PC-9 (cell line): ENCODE measurements at places on chromosomes 6 and 20. TPM values are rescaled to one million over a fixed set of nuclear protein-coding genes. Genes with fewer than 3 reads are reported as not detected.

DNA sequence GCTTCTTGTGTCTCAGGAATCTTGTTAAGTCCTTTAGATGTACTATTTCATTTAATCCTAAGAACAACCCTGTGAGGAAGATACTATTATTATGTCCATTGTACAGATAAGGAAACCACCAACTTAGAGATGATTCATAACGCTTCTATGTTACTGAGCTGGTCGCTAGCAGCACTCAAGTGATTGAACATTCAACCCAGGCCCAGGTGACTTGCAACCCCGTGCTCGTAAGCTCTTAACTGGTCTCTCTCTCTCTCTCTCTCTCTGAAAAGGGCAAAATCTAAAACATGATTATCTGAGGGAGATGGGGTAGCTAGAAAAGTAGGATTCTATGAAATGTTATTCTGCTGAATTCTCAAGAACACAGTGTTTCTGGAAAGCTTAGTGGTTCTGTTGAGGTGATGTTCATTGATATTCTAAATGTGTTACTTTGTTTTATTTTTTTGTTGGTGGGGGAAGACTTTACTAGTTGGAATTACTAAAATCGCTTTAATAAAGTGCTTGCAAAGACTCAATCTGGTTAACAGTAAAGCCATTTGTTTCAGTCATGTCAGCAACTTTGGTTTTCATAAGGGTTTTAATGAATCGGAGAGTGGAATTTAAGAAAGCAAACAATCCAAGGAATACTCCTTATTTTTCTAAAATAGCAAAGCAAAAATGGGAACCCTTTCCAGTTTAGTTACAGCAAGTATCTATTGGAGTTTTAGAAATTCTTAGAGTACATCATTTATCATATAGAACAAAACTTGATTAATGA, 265.0 kb upstream of the TAB2 start:
- H3K27me3 ChIP-seq, result no peaks in the 10 kb centered on the region
- H3K4me1 ChIP-seq, result peaks cover 29% of the 10 kb centered on the region
- no peaks in the 10 kb centered on the region for H3K36me3 ChIP-seq
- H3K27ac ChIP-seq, result no peak overlapping the region
- DNase-seq, result no peak

GRCh38 chr6:97947841-97948240, 664.8 kb upstream of the MMS22L start:
- H3K36me3 ChIP-seq, result no peaks in the 10 kb centered on the region
- H3K27ac ChIP-seq, result peak overlapping the region; percentile 53
- DNase-seq, result peak; percentile 91

- peaks cover 62% of the 10 kb centered on the region for H3K4me1 ChIP-seq
- H3K36me3 ChIP-seq, result no peaks in the 10 kb centered on the region
- H3K27me3 ChIP-seq, result no peaks in the 10 kb centered on the region
These were observed 32.3 kb upstream of the SCUBE3 start for GRCh38 chr6:35181308-35181932.

DNA sequence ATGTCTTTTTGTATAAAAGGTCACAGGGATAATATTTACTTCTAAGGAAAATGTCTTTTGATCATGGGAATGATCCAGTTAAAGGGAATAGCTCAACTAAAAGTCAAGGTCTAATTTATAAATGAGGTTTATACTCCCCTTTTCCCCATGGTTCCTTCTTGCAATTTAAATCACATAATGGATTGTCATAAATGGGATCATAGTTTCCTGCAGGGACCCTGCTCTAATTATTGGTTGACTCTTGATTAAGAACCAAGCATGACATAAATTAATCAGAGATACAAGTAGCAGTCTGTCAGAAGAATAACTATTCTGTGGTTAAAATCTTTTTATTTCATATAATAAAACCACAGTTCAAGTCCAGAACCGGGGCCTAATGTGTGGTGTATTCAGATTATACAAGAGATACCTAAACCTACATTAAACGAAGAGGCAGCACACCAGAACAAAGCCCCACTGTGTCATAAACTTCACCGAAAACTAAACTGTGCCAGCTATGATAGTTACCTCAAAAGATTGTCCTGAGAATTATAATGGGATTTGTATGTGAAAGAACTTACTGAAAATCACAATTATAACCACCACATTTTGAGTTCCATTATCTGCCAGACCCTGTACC, 43.0 kb upstream of the CD83 start:
- H3K27ac ChIP-seq, result no peak overlapping the region
- DNase-seq, result no peak
- H3K27me3 ChIP-seq, result no peaks in the 10 kb centered on the region
- no peaks in the 10 kb centered on the region for H3K36me3 ChIP-seq

GRCh38 chr6:37745748-37746147, 48.1 kb upstream of the MDGA1 start:
- DNase-seq, result no peak
- no peak overlapping the region for H3K4me3 ChIP-seq
- H3K4me1 ChIP-seq, result no peaks in the 10 kb centered on the region
- no peaks in the 10 kb centered on the region; the same call in 1 of the 2 replicates for H3K27me3 ChIP-seq

SLC18B1 gene
- 18.0 and 20.8 TPM in 2 replicates for total RNA-seq
